ENCODE measurements at places on chromosomes 5 and 9. TPM values are rescaled to one million over a fixed set of nuclear protein-coding genes. Genes with fewer than 3 reads are reported as not detected.

Gene CENPH
- 20.2 TPM for total RNA-seq

Gene IL7R
- total RNA-seq, result 0.90 TPM

Gene FOXD4L3
- not detected for total RNA-seq

Gene UAP1L1
- total RNA-seq, result 12.7 TPM

DNA sequence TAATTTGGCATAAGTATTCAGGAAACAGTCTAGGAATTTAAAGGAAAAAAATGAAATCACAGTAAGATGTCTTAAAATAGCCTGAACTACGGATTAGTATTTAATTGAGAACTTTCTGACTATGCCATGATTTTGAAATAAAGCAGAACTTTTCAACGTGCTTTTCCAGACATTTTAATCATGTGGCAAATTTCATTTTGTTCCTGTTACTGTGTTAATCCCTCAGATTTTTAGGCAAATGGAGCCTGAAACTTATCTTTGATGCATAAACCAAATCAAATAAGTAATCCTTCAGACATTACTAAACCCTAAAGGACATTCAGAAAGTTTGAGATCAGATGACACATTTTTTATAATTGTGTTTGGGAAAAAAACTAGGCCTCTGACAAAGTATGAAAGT is 75.7 kb downstream of the FBN2 start:
- DNase-seq, result no peak

- no peak for DNase-seq
These were observed 80.3 kb downstream of the OSMR start for GRCh38 chr5:38926121-38926520.

DNA sequence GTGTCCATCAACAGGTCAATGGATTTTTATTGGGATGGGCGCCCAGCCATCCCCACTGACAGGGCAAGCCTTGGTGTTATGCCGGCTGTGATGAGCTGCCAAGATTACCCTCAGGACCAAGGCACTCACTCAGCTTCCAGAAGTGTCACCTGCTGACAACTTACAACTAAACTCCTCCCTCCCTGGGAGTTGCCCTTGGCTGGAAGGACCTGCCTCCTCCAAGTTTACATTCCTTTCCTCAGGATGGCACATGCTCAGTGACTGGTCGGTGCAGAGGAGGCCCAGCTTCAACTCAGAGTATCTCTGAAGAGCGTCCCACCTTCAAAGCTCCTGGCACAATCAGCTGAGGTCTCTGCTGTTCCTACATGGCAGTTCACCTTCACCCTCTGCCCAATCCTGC is 52.5 kb upstream of the ZBTB43 start:
- no peak for DNase-seq

DNA sequence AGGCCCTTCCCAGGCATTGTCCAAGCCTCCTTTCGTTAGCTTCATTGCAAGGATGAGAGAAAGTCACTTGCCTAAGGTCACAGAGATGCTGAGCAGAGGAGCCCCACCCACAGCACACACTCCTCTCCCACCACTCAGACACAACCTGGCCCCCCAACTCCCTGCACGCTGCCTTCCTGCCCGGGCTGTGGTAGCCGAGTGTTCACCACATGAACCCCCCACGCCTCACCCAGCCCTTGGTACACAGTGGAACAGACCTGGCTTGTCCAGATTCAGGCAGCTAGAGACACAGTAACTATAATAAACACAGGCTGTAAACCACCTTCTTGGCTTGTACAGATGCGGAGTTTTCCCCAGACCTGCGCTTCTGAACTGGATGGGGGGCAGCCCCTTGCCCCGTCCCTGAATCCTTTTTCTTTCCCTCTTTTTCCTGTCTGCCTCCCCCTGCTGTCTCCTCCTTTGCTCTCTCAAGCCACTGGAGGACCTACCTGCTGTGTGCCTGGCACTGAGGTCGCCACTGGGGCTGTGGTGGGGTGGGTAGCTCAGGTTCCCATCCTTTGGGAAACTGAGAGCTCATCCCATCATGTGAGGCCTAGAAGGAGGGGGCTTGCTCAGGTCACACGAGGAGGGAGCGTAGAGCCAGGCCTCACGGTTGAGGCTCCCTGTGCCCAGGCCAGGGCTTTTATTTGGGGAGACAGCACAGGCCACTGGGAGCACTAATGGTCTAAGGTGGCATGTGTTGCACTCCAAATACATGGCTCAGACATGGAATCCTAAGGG is 55.7 kb upstream of the SYNPO start:
- no peak for DNase-seq

DNA sequence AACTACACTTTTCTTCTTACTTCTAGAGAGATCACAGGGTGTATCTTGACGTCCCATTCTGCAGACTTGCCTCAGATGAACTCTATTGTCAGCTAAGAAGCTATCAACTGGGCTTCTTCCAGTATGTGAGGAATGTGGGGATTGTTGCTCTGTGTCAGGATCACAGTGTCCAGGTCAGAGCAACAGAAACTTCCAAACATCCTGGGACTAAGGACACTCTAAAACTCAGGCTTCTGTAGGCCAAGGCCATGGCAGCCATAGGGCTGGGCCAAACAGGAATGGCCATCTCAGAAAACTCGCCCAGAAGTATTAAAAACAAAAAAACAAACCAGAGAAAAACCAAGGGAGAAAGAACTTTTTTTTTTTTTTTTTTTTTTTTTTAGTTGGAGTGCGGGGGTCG is 210.0 kb upstream of the CLINT1 start:
- no peak for DNase-seq

- no peak for DNase-seq
These were observed 391.1 kb downstream of the TMEM161B start for GRCh38 chr5:87877495-87877894.

DNA sequence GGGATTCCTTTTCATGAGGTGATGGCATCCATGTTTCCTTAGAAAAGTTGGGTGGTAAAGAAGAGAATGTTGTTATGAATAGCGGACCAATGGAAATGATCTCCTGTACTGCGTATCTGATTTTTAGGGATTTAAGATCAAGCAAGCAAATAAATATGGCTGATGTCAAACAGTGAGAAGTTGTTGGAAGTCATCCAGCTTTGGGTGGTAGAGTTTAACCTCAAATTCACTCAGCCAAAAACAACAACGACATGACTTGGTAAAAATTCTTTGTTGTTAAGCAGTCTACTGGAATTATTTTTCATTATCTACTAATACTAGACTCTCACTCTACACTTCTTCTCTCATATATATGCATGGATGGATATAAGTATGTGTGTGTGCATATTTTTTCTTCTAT is 426.5 kb downstream of the CTNND2 start:
- DNase-seq, result no peak

GRCh38 chr5:181039471-181039870 is 595 bp upstream of the BTNL9 start:
- no peak for DNase-seq

GRCh38 chr5:131198625-131199024 is 27.9 kb downstream of the LYRM7 start:
- peak; percentile 46 for DNase-seq

GRCh38 chr9:76136986-76137385 is 246.5 kb downstream of the PCSK5 start:
- DNase-seq, result peak; percentile 64

- DNase-seq, result peak; percentile 79
These were observed 9.1 kb downstream of the AP3S1 start for GRCh38 chr5:115850744-115851416.

DNA sequence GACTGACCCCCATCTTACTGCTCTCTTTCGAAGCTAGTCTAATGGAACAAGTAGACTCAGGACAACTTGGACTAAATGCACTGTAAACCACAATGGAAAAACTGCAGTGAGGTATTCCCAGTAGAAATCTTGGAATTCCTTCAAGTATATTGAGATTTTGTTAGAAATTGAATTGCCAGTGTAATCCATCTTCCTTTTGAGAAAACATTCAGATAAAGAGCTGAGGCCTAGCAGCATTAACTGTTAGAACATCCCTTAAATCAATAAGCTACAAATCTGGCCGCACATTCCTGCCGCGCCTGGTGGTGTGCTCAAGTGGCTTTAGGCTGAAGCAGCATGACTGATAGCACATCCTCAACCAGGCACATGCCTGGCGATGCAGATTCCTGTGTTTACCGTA is 29.3 kb downstream of the PPIC start:
- DNase-seq, result no peak

DNA sequence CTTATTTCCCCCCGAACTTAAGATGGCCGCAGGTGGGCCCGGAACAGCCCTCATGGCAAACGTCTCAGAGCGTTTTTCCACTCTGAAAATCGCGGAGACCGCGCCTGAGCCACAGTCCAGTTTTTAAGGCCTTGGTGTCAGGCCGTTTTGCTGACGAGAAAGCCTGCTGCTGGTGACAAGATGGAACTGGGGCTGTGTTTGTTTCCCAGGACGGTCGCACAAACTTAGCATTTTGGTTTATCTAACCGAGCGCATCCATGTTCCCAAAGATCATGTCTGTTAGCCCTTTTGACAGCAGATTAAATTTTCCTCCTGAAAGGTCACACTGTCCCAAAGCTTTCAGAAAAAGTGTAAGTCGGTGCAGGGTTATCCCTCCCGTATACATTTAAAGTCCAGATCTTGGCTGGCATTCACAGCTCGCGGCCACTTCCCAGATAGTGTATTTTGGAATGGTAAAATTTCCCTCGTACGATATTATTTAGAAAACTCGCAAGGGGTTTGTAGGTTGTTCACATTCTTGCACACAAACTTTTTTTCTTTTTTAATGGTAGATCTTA is 812 bp downstream of the SREK1 start:
- no peak for DNase-seq

GRCh38 chr9:125683486-125683885 is 23.5 kb downstream of the MAPKAP1 start:
- DNase-seq, result peak; percentile 78

DNA sequence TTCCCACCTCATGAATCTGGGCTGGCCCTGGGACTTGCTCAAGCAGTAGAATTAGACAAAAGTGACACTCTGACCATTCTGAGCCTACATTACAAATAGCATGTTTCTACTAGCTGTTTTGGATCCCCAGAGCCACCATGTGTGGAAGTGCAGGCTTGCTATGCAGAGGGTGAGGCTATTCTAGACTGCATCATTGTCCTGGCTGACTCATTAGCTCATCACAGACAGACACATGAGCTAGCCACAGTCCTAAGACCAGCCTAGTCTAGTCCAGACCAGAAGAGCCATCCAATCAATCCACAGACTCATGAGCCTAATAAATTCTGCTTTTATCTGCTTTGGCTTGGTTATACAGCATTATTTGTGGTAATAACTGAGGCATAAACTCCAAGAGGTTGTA is 351.9 kb downstream of the PRELID2 start:
- DNase-seq, result peak; percentile 59

GRCh38 chr5:141437221-141437620 is 6.9 kb downstream of the PCDHGA12 start:
- no peak for DNase-seq

Measured in fibroblast of the aortic adventitia (primary cell).